Fibroblast of lung (primary cell): ENCODE measurements at places on chromosomes 7 and 10. TPM values are rescaled to one million over a fixed set of nuclear protein-coding genes. Genes with fewer than 3 reads are reported as not detected.

GRCh38 chr10:543131-543530 lies 146.3 kb downstream of the DIP2C start:
- no peak for DNase-seq

GRCh38 chr7:101681170-101682007 lies 52.3 kb upstream of the MYL10 start:
- DNase-seq, result peak; percentile 90

- DNase-seq, result no peak
These were observed 18.0 kb downstream of the MAT1A start for GRCh38 chr10:80271416-80271815.

NRG3 gene
- not detected in 2 replicates for polyA plus RNA-seq

MALRD1 gene
- polyA plus RNA-seq, result 0.62 and 0.64 TPM in 2 replicates

AKR1D1 gene
- not detected in 2 replicates for polyA plus RNA-seq

- no peak for DNase-seq
These were observed 275.0 kb downstream of the ELMO1 start for GRCh38 chr7:37173670-37174069.
